CD4-positive, alpha-beta T cell treated with Interferon alpha-2 for 1 hour (primary cell): ENCODE measurements at places on chromosomes 7 and 10.

DNA sequence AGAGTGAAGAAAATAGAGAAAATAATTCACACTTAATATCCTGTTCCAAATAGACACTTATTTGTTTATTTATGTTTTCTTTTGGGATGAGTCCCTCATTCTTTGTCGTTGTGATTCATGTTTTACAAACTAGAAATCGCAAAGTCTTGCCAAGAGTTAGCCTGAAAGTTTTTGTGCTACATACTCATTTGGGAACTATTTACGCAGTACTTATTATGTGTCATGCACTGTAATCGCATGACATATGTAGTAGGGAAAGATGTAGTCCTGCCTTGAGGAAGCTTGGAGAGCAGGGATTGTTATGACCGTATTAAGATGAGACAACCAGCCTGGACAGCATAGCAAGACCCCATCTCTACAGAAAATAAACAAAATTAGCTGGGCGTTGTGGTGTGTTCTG lies 189.3 kb downstream of the ABCA13 start:
- no peak for DNase-seq

- peak; percentile 65 for DNase-seq
Observed at GRCh38 chr7:72405418-72405817, 6.7 kb downstream of the CALN1 start.

DNA sequence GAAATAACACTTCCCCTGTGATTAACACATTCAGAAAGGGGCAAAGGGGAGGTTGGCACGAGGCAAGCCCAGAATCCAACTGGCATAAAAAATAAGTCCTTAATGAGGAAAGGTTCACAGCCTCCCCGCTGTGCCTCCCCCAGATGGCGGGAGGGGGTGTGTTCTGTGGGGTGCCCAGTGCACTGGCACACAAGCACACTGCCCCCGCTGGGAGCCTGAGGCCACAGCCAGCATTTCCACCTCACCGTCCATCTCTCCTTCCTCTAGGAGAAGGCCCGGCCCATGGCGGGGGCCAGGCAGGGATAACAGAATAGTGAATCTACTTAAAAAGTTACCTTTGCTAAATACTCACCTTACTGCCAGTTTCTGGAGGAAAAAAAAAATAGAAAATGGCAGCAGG lies 43.2 kb downstream of the PRKAG2 start:
- DNase-seq: no peak

GRCh38 chr7:136062625-136063325 lies 85.6 kb upstream of the MTPN start:
- DNase-seq: no peak

- no peak for DNase-seq
Observed at GRCh38 chr10:121317374-121317773, 280.9 kb downstream of the FGFR2 start.

GRCh38 chr10:34589275-34589674 lies 225.8 kb downstream of the PARD3 start:
- DNase-seq: no peak

GRCh38 chr10:3828404-3829155 lies 43.6 kb upstream of the KLF6 start:
- DNase-seq: peak; percentile 88

- DNase-seq: no peak
Observed at GRCh38 chr10:50855015-50855414, 30.4 kb downstream of the A1CF start.
